Activated T-cell treated with anti-CD3 and anti-CD28 coated beads, Interleukin-2, amount 50 U/mL, for 72 hours (primary cell): ENCODE measurements at places on chromosomes 11 and 22. TPM values are rescaled to one million over a fixed set of nuclear protein-coding genes. Genes with fewer than 3 reads are reported as not detected.

The GLYAT gene
- total RNA-seq = not detected

The GLB1L3 gene
- total RNA-seq = 13.6 TPM

DNA sequence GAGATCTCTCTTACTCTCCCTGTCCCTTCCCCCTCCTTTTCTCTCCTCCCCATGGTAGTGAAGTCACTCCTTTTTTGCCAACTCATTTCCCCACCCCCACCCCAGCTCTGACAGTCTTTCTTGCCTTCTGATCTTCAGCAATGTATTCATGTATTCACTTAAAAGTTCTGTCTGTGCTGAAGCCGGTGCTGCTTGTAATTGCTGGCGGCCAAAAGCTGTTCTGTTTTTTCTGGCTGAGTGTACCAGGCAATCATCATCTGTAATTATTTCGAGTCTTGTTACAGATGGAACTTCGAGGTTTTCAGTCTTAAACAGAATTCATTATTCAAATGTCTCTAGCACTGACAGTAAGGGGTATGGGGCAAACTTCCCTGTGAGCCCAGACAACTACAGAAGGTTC, 99.5 kb downstream of the SPATA19 start:
- no peak for DNase-seq
- no peaks in the 10 kb centered on the region for H3K4me1 ChIP-seq

The GPR83 gene
- total RNA-seq = 0.19 TPM

DNA sequence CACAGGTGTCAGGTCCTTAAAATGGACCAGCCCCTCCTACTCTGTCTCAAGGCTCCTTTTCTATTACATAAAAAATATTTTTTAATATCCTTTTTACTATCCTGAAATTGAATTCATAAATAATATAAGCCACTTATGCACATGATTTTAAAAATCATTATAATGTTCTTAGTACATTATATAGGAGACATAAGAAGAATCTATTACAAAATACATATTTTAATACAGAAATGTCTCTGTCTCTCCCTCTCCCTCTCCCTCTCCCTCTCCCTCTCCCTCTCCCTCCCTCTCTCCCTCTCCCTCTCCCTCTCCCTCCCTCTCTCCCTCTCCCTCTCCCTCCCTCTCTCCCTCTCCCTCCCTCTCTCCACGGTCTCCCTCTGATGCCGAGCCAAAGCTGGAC, 52.0 kb upstream of the SLC6A5 start:
- H3K27me3 ChIP-seq = no peaks in the 10 kb centered on the region
- no peaks in the 10 kb centered on the region for H3K36me3 ChIP-seq
- no peak overlapping the region for H3K27ac ChIP-seq
- H3K4me3 ChIP-seq = no peak overlapping the region
- DNase-seq = no peak
- H3K4me1 ChIP-seq = no peaks in the 10 kb centered on the region

DNA sequence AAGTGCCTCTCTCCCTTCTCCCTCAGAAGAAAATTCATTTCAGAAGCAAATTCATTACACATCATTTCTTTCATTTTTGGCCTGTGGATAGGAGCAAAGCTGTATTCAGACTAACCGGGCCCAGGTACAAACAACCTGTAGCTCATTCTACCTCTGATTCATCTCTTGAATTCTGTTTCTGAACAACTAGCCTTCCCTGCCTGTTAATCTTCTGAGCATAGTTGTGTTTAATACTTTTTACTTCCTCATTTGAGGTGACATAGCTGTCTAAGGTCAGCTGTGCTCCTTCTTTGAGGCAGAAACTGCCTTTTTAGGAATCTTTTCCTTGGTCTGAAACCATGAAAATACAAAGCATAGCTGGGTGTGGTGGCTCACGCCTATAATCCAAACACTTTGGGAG, 12.6 kb upstream of the IL18BP start:
- H3K27me3 ChIP-seq = no peaks in the 10 kb centered on the region
- peaks cover 2% of the 10 kb centered on the region for H3K36me3 ChIP-seq
- DNase-seq = no peak
- peak overlapping the region; percentile 75 for H3K27ac ChIP-seq
- H3K4me1 ChIP-seq = peaks cover 7% of the 10 kb centered on the region

DNA sequence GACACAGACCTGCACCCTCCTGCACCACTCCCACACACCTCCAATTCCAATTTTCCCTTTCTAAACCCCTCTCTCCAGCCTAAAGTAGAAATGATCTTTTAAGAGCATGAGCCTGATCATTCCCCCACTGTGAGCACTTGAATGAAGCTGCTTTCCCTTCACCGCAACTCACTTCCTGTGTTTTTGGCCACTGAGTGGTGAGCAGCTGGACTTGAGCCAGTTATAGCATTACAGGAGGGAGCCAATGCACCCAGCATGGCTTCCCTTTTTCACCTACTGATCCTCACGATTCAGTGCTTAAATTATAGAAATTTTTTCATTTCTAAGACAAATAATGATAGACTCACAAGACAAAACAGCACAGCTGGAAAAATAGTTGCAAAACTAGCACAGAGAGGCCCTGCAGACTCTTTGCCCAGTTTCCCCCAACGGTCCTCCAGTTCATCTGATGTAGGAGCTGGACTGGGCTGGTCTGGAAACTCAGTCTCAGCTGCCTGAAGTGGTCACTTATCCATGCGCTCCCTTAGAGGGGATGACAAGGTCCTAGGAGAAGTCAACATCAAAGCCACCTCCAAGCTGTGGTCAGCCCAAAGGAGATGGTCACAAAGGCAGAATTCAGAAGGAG, 9.7 kb upstream of the APOL4 start:
- no peak overlapping the region for H3K4me3 ChIP-seq
- peaks cover 51% of the 10 kb centered on the region for H3K27me3 ChIP-seq
- peaks cover 7% of the 10 kb centered on the region for H3K4me1 ChIP-seq
- no peak overlapping the region for H3K27ac ChIP-seq

The ROBO4 gene
- not detected for total RNA-seq

The OR8G1 gene
- total RNA-seq = not detected

DNA sequence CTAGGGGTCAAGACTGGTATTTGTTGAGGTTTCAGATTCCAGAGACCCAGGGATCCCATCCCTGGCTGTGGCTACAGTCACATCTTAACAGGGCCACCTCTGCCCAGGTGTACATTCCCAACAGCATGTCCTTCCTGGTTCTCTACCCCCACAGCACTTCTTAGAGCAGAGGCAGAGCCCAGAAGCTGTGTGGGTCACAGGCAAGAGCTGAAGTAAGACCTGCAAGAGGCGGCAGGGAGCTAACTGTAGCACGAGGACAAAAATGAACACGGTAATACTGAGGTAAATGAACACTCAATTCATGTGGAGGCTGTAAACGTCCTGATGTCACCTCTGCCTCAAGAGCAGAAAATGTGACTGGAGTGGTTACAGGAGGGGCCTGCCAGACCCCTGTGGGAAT, 21.7 kb upstream of the RAPSN start:
- H3K4me1 ChIP-seq = peaks cover 10% of the 10 kb centered on the region
- H3K4me3 ChIP-seq = no peak overlapping the region
- H3K27ac ChIP-seq = peak overlapping the region; percentile 20

The MIOX gene
- total RNA-seq = 3.4 TPM

GRCh38 chr11:9947231-9947864, 283.5 kb downstream of the SWAP70 start:
- H3K27me3 ChIP-seq = no peaks in the 10 kb centered on the region
- DNase-seq = no peak
- H3K4me3 ChIP-seq = no peak overlapping the region

DNA sequence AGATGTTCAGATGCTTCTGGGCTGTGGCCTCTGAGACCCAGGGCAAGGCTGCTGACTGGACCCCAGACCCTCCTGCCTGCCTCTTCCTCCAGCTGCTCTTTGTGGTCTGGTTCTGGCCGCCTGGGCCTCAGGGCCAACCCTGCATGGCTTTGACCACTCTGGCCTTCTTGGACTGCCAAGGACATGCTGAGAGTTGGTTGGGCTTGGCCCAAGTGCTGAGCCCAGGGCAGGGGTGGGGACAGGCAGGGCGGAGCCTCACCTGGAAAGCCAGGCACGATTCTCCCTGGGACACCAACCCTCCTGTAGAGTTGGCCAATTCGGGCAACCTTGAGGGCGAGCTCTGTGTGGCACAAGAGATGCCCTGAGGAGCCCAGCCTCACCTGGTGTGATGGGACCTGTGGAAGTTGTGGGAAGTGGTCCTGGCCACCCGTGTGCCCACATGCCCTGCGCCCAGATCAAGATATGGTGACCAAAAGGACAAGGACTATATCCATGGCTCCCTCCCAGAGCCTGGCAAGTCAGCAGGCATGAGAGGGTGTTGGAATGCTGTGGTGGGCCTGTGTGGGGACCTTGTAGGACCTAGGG, 11.6 kb downstream of the TANGO2 start:
- DNase-seq = no peak
- no peak overlapping the region for H3K4me3 ChIP-seq
- H3K27ac ChIP-seq = no peak overlapping the region
- no peaks in the 10 kb centered on the region for H3K27me3 ChIP-seq

The GGTLC3 gene
- not detected for total RNA-seq

The CCDC73 gene
- not detected for total RNA-seq
